ENCODE measurements at places on chromosomes 7 and 10.

- no peak for DNase-seq
Observed at GRCh38 chr7:46539892-46540483, 618.9 kb upstream of the IGFBP3 start.

DNA sequence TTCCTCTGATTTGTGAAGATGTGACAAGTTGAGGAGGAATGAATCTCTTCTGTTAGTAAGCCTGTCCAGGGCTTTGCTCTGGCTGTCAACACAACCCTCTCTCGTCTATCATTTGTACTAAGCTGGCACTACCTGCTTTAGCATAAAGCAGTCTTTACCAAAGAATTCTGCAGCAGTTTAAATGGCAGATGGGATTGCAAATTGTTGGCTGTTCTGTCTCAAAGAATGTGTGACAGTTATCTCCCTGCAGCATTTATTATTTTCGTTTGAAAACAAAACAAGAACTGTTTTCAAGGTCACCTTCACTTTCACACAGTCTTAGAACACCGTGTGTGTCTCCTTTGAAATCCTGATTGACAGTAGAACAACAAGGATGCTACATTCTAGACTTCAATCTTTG lies 4.8 kb upstream of the LAMB1 start:
- no peak for DNase-seq

- peak; percentile 34 for DNase-seq
Observed at GRCh38 chr7:155763691-155764437, 48.4 kb downstream of the SHH start.

DNA sequence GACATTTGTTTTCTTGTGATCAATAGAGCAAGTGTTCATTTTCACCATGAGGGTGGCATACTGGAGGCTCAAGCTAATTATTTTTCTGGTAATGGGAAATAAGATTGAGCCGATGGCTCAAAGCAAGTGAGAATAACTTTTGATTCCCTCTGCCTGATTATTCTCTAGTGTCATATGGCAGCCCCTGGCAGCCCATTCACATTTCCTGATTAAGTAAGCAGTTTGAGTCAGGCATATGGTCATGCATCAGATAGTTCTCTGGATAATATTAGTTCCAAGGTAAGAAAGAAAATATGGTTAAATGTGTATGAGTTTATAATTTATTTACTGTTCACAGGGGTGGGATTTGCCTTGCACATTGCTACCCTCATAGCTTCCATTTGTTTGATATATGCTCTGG lies 109.2 kb downstream of the DYNC1I1 start:
- no peak for DNase-seq

DNA sequence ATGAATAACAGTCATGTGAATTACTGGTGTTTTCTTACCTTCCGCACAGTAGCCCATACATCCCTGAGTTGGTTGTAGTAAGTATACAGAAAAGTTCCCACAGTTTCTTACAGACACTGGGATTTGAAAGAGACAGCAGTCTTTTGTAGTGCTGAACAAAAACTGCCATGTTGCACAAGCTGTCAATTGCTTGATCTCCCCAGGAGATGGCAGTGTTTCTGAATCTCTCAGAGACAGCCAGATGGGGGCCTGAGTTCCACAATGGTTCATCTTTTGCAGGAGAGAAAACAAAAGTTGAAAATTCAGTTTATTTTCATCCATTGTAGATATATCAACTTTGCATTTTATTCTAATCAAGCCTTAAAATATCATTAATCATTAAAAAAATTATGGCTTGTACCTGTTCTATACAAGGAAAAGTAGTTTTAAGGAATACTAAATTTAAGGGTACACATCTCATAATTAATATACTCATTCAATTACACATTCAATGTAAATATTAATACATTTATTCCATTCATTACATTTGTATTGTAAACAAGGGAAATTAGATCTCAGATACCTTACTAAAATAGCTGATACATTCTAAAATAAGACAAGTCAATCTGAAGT lies 14.5 kb downstream of the VWDE start:
- peak; percentile 14 for DNase-seq

- no peak for DNase-seq
Observed at GRCh38 chr7:157768198-157768597, 431.4 kb downstream of the DNAJB6 start.

GRCh38 chr7:137690635-137691034 lies 156.1 kb downstream of the DGKI start:
- no peak for DNase-seq

- DNase-seq, result no peak
Observed at GRCh38 chr10:52053497-52053896, 260.6 kb upstream of the DKK1 start.

- no peak for DNase-seq
Observed at GRCh38 chr10:109958059-109958458, 34.7 kb upstream of the XPNPEP1 start.

DNA sequence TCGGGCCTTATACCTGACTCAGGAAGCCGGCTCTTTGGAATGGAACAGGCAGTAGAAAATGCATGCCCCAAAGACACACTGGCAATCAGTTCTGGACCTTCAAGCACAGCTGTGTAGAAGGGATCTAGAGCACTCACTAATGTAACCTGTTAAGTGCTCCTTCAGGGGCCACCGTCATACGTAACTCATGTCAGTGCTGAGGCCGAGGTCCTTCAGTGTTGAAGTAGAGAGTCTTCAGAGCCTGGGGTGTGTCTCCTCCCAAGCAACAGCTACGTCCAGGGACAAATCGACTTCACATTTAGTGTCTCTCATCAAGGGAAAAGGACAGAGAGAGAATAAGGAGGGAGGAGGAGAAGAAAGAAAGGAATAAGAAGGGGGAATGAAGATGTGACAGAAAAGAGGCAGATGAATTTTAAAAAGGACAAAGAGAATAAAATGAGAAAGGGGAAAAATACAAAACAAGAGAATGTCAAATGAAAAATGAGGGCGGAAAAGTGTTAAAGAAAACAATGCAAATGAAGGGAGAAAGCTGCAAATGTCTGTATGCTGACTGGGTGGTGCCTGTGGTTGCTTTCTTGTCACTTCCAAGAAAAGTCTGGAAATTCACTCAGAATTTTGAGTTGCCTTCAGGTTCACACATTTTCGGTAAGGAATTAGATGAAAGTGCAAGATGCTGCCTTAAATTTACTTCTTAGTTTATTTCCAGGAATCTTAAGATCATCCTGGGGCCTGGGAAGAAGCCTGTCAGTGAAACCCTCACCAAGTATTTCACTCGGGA lies 989.4 kb downstream of the GRID1 start:
- no peak for DNase-seq

- DNase-seq, result no peak
Observed at GRCh38 chr7:16960337-16960965, 78.7 kb upstream of the AGR3 start.

GRCh38 chr7:76244781-76245391 lies 43.2 kb downstream of the SRRM3 start:
- DNase-seq, result no peak
